ENCODE measurements at places on chromosomes 12 and 14.

- no peak for DNase-seq
These were observed 747 bp downstream of the HSPB8 start for GRCh38 chr12:119179335-119180021.

DNA sequence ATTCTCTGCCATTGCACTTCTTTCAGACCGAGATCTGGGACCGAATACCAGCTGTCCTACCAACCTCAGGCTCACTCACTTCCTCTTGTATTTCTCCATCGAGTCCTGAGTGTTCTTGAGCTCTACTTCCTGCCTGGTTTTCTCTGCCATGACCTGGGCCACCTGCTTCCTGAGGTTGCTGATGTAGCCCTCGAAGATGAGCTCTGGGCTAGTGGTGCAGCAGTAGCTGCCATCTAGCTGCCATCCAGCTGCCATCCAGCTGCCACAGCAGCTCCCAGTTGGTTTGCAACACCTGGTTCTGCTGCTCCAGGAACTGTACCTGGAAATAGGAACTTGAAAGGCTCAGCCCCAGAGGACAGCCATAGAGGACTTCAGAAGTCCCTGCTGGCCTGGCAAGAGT lies 15.0 kb upstream of the KRT73 start:
- DNase-seq = no peak

DNA sequence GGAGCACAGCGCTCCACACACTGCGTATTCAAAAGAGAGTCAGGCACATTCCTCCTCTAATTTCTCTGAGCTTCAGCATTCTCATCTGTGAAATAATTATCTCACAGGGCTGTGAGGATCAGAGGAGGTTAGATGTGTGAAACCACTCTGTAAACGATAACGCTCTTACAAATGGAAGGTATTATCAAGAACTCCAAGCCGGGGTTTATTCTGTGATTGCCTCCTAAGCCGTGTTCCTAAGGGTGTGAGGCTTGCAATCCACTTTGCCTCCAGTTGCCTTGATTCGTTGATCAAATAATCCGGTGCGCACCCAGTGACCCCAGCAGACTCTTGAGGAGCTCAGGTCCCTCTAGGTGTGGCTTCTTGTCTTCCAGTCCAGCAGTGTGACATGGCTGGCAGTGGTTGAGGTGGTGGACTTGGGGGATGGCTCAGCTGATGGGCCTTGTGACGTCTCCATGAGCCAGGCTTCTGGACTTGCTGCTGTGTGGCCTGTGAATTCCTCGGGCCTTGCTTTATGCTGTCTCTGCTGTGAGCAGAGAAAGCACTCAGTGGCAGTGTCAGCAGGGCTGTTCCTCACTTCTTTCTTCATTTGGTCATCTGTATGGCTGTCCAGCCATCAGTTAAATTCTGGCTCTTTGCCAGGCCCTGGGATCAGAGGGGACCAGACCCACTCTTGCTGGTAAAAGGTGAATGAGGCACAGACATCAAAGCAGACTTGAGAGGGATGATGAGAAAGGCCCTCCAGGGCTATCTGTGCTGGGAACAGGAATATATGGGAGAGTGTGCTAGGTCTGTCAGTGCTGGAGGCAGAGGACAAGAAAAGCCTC lies 71.0 kb downstream of the SLC25A47 start:
- no peak for DNase-seq

DNA sequence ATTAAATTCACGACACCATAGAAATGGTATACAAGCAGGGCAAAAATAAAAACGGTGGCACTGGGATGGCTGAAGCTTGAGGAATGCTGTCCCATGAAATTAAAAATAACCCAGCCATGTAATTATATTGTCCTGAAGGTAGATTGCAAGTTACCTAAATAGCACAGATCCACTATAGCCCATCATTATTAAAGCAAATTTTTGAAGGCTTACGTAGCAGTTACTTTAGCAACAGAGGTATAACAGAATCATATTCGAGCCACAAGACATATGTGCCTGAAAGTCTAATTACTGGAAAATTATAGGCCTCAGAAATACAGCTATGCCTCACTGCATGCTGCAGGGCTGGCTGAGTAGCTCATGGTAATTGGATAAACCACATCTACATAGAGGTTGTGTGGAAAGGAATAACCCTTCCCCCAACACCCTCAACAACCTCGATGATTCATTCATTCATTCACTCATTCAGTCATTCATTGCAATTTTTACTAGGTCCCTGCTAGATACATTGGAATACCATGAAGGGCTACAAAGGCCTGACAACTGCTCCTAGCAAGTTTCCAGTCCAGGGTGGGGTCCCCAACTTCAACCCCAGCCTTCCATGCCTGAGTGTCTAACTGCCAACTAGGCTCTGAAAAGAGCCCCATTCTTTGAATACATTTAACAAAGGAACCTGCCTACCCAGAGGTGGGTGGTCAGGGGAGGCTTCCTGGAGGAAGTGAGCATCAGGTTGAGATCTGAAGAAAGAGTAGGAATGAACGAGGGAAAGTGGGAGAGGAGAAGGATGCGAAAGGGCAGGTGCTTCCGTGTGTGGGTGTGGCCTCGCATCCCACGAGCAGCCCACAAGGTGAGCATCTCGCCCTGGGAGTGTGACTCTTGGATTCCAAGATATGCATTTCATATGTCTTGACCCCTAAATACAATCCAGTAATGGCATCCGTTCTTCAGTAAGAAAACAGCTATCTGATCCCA lies 18.0 kb upstream of the CMKLR1 start:
- DNase-seq = no peak

- no peak for DNase-seq
These were observed 136.2 kb downstream of the LLPH start for GRCh38 chr12:65994318-65994717.

DNA sequence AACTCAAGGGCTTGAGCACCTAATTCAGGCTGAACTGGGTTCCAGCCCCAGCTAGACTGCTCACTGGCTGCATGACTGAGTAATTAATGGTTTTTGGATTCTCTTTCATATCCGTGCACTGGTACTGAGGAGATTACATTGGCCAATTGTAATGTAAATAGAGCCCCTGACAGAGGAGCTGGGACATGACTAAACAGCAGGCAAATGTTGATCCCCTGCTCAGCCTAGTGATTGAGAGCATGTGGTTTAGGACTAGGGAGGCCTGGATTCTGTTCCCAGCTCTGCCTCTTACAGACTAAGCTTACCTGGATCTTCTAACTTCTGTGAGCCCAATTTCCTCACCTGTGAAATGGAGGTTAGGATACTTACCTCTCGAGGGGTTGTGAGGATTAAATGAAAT lies 204.3 kb downstream of the ESR2 start:
- DNase-seq = no peak

- no peak for DNase-seq
These were observed 5.9 kb downstream of the RASSF3 start for GRCh38 chr12:64616201-64616600.

DNA sequence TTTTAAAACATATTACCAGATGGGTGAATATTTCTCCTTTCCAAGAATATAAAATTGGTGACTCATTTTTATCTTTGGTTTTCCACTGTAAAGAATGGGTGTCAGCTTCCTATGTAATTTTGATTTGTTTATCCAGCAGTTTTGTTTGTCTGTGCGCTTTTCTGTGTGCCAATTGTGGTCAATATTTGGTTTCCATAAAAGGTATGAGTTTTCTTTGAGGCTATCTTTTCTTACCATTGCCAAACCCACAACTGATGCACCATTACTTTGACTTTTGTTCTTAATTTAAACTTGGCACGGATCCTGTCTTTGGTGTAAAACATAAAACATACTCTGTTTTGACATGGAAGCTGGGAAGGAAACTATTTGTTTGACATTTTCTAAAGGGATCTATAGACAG lies 78.8 kb upstream of the NAV3 start:
- DNase-seq = no peak

DNA sequence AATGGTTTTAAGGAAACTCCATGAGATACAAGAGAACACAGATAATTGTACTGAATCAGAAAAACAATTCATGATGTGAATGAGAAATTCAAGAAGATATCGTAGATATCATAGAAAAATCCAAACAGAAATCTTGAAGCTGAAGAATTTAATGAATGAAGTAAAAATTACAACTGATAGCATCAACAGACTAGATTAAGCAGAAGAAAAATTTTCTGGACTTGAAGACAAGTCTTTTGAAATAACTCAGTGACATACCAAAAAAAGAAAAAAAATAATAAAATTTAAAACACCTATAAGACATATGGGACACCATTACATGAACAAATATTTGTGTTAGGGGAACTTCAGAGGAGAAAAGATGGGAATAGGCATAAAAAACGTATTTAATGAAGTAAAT lies 122.8 kb upstream of the SYT10 start:
- DNase-seq = no peak

DNA sequence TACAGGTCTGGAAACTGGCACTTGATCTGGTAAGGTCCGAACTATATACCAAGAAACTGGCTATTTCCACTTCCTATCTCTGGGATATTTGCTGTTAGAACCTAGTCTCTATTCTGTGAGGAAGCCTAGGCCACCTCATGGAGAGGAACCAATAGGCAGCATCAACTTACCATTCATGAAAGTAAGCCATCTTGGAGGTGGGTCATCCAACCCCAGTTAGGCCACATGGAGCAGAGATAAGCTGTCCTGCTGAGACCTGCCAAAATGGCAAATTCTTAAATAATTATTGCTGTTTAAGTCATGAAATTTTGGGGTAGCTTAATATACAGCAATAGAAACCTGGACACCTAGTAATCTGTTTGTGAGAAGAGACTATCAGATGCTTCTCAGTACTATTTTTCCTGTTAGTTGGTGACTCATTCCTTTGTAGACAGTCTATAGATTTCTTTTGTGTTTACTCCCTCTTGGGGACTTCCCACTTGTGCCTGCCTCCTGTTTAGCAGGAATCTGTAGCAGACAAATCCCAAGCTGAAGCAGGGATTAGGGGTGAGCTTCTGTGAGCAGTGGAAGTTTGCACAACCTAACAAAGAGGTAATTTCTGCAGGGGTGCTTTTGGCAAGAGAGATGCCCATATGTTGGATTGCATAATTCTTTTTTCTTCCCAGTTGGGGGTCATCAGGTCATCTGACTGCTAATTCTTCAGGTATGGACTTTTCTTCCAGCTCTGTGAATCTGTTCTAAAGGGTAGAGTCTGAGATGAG lies 136.8 kb downstream of the IGF1 start:
- no peak for DNase-seq

DNA sequence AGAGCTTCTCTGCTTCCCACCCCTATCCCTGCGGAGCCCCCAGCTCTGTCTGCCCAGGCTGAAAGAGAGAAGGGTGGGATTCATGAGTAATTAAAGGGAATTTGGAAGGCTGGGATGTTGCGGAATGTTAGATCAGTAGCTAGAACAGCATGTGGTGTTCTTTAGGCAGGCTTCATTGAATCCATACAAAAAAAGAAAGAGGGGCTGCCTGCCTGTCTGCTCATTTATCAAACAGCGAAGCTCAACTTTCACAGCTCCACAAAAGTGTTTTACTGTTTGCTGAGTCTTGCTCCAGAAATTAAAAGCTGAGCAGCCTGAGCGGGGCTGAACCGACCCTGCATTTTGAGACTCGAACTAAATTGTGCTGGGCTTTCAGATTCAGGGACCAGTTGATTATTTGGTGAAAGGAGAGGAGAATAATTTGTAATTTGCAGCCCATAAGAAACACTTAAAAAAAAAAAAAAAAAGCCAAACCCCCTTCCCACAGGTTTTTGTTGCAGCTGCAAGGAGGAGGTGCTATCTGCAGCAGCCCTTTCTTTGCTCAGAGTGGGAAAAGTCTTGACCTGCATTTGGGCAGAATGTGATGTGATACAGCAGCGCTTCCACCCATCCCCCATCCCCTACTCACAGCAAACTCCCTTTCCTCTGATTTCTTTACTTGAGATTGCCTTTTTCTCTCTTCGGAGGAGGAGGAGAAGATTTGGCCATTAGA lies 89.7 kb downstream of the RFX4 start:
- DNase-seq = no peak

DNA sequence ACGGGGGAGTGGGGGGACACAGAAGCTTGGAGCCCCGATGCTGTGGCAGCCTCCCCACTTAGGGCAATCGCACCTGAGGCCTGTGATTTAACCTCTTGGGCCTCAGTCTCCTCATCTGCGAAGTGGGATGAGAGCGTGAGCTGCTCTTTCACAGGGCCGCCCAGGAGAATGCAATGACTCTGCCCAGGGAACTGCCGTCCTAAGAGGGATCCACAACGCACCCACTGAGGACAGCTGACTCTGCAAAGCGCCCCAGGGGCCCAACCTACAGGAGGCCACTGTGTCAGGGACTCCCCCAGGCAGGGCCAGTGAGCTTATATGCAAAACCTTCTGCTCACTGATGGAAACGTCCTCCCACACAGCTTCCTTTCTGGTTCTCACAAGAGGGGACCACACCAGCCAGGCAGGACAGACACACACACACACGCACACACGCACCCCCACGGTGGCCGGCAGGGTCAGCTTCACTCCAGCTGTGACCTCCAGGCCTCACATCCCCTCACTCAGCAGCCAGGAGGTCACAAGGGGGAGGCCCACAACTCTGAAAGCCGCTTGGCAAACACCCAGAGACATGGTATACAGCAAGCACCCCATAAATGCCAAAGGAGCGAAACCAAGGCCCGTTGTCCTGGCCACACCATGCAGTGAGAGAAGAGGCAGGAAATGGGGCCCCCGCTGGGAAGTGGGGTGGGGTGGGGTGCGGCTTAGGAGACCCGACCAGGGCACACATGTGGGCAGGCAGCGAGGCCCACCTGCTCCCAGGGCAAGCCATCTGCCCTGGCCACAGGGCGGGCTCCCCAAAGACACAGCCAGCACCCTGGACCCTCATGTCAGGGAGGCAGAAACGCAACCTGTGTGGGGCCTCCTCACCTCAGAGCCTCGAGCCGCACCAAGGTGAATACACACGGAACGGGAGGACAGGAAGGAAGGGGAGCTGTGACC lies 73.3 kb downstream of the NCOR2 start:
- no peak for DNase-seq

DNA sequence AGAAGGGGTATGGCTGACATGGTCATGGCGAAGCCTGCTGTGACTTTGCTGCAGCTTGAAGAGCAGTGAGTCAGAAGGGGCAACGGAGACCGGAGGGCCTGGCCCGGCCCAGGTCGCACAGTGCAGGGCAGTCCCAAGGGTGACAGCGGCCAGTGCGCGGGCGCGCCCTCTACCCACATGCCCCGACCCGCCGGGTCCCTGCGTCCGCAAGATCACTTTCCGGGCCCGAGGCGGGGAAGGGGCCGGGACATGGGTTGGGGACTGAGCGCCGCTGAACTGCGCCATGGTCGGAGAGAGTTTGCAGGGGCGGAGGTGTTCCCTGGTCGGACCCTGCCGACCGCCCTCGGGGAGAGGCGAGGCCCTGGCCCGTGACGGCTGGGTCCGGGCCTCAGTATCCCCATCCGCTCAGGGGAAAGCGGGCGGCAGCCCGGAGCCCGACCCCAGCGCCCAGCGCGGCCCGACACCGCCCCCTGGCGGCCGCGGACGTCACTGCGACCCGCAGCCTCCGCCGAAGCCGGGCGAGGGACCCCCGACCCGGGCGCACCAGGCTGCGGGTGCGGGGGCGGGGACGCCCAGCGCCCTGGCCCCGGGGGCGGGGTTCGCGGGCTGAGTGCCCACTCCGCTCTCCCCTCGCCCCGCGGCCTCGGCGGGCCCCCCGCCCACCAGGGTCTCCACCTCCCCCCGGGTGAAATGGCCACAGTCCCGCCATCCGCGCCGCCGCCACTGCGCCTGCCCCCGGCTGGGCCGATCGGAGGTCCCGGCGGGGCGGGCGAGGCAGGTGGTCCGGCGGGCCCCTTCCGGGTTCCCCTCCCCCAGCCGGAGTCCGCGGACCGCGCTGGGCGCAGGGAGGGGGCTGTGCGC lies 7.2 kb upstream of the ANKRD9 start:
- peak; percentile 54 for DNase-seq

- no peak for DNase-seq
These were observed 82.9 kb downstream of the CHGA start for GRCh38 chr14:93005838-93006237.

All from stimulated activated naive CD4-positive, alpha-beta T cell (primary cell).